Stimulated activated CD8-positive, alpha-beta memory T cell treated with anti-CD3 and anti-CD28 coated beads, Interleukin-15, amount 100 ng/mL, for 1 hour (primary cell): ENCODE measurements at places on chromosomes 7 and 10.
A peak's percentile ranks its signal among the peaks of the same experiment; 100 is the strongest.

GRCh38 chr10:124707144-124707467, 37.1 kb downstream of the FAM53B start:
- no peak for DNase-seq

DNA sequence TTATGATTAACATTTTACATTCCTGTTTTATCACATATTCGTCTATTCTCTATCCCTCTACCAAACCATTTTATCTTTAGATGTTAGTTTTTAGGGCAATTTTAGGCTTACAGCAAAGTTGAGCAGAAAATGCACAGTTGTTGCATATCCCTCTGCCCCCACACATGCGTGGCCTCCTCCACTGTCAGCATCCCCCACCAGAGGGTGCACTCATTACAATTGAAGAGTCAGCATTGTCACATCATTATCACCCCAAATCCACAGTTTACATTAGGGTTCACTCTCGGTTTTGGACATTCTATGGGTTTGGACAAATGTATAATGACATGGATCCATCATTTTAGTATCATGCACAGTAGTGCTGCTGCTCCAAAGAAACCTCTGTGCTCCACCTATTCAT, 86.4 kb downstream of the WDR37 start:
- no peak for DNase-seq

GRCh38 chr10:121033366-121033765, 182.2 kb downstream of the WDR11 start:
- DNase-seq: no peak

- DNase-seq: no peak
These were observed at the start of gene BHLHA15 for GRCh38 chr7:98211221-98211675. TSS of gene BHLHA15 (plus strand) at chr7:98211439. CDS start at chr7:98212310, 871 bp downstream.

- peak; percentile 3 for DNase-seq
These were observed 45.3 kb upstream of the EN2 start for GRCh38 chr7:155412416-155413253.
